ENCODE measurements at places on chromosomes 16 and 17. TPM values are rescaled to one million over a fixed set of nuclear protein-coding genes. Genes with fewer than 3 reads are reported as not detected.

The LRRC37B gene
- 9.0 TPM for total RNA-seq

The PLEKHH3 gene
- 21.2 TPM for total RNA-seq

The WNT9B gene
- total RNA-seq = not detected

The GOT2 gene
- 167 TPM for total RNA-seq

The PRMT7 gene
- 29.3 TPM for total RNA-seq

The METRNL gene
- 29.6 TPM for total RNA-seq

The MPRIP gene
- total RNA-seq = 270 TPM

The NPIPB13 gene
- total RNA-seq = 2.1 TPM

The NPIPB8 gene
- 0.43 TPM for total RNA-seq

The PPP1R9B gene
- 45.9 TPM for total RNA-seq

The RNF222 gene
- not detected for total RNA-seq
